ENCODE measurements at places on chromosomes 2 and 18.

DNA sequence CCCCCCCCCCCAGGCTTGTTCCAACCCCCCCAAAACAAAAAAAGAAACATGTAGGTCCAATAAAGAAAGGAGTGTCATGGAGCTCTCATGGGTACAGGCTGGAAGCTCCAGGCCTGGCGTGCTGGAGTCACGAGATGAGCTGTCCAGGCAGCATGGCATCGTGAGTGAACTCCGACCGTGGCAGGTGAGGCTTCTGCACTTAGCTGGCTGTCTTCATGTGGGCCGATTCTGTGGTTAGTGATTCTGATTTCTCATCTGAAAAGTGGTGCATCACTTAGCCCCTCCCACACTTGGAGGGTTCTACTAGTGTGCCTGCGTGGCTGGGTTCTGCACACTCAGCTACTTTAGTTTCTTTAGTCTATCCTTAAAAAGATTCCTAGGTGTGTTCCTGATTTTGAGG lies 126.4 kb upstream of the MGAT5 start:
- DNase-seq, result no peak

DNA sequence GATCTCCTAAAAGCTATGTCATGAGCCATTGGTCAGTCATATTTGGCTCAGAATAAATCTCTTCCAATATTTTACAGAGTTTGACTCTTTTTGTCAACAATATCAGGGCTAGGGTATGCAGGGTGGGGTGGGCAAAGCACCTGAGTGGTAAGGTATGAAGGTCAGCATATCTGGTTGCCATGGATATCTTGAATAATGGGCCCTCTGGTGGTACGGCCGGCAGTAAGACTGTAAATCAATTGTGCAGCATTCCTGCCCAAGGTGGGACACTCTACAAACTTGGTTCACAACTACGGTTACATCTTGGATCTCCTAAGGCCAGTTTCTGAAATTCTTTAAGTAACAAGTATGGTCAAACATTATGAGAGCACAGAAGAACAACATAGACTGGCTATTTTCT lies 119.6 kb downstream of the SPOPL start:
- no peak for DNase-seq

- no peak for DNase-seq
Observed at GRCh38 chr2:197433780-197434438, 919 bp downstream of the SF3B1 start.

DNA sequence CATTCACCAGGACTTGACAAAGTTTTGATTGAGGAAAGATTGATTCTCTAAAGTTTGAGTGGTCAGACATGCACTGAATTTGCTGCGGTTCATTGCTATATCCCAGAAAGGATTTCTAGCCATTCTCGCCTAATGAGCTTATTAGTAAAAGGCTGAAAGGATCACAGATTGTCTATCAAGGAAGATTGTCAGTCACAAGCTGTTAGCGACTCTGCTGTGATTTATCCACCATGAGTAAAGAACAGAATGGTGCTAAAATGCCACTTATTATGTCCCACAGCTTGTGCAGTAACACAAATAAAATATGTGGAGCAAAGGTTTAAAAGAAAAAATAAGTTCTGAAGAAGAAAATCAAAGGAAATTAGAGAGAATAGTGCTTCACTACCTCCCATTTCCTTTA lies 701.2 kb upstream of the CDH7 start:
- DNase-seq, result no peak

GRCh38 chr2:129091620-129092019 lies 773.0 kb upstream of the HS6ST1 start:
- DNase-seq, result no peak

- DNase-seq, result no peak
Observed at GRCh38 chr2:8235419-8235818, 446.4 kb upstream of the ID2 start.

DNA sequence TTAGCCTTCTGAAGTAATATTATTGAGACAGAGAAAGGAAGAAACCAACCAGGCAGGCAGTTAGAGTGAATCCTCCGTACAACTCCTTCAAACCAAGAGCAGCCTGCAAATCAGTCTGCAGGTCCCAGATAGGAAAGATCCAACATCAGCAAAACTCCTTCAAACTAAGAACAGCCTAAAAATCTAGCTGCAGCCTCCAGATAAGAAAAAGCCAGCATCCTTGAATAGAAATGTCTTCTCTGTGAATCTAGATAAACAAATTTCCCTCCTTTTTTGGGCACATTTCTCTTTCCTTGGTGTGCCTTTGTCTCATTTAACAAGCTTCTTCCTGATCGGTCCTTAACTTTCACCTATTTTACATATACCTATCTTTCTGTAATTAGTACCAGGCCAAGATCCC lies 1004.6 kb upstream of the TMEFF2 start:
- DNase-seq, result no peak

DNA sequence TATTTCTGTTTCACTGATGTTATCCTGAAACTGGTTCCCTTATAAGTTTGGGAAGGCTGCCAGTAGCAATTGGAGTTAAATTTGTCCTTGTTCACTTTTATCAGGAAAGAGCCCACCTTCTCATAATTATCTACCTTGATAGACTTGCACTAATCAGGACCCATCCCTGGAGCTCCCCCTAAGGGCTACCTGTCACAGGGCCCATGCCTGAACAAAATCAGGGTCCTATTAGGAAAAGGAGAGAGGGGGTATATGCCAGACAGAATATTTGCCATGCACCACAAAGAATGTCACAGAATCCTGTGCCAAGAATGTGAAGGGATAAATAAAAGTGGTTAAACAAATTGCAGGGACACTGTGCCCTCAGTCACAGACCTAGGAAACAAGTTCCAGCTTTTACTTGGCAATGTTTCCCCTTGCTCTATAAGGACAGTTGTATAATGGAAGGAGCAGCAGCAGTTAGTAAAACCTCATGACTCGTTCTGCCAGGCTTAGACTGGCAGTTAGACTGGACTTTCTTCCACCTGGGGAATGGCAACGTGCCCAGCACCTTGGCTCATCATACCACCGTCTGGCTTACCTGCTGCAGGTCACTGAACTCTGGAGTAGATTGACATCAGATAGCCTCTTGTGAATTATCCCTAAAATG lies 32.3 kb upstream of the VWC2L start:
- DNase-seq, result no peak

- DNase-seq, result no peak
Observed at GRCh38 chr2:233474308-233475160, 92.0 kb downstream of the USP40 start.

GRCh38 chr2:216574046-216574445 lies 59.2 kb upstream of the IGFBP2 start:
- no peak for DNase-seq

- DNase-seq, result no peak
Observed at GRCh38 chr2:150508497-150509137, 21.1 kb upstream of the RND3 start.

GRCh38 chr2:222738312-222738711 lies 66.9 kb downstream of the MOGAT1 start:
- no peak for DNase-seq

- DNase-seq, result no peak
Observed at GRCh38 chr18:80227472-80227871, 19.8 kb downstream of the PARD6G start.

DNA sequence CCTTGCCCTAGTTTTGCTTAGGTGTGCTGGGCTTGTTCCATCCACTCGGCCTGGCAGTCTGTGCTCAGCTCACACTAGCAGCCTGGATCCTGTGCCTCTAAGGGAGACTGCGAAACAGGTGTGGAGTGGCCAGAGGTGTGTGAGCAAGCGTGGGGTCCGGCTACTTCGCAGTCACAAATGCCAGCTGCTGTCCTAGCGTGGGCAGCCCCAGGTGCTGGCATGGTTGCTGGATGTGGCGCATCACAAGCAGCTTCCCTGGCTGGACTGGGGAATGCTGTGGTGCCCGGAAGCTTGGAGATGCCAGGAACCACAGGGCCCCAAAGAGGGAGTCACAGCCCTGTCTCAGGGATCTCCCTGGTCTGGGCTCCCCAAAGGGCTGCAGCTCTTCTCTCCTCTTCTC lies 119.0 kb upstream of the TMEFF2 start:
- no peak for DNase-seq

DNA sequence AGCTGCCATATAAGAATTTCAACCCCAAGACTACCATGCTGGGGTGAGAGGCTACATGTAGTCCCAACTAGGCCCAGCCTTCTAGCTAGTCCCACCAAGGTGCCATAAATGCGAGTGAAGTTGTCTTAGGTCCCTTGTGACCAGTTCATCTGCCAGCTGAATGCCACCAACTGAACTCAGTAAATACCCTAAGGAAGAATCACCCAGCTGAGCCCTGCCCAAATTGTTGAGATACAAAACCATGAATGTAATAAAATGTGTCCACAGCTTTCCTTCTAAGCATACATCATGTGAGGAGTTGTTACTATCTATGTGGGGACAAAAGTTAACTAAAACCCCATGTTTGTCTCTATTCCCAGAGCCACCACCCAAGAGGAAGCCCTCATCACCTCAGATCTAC lies 70.3 kb downstream of the THADA start:
- no peak for DNase-seq

- DNase-seq, result no peak
Observed at GRCh38 chr18:8611916-8612576, 2.8 kb downstream of the RAB12 start.

GRCh38 chr2:132667706-132668105 lies 2.3 kb downstream of the LYPD1 start:
- no peak for DNase-seq

DNA sequence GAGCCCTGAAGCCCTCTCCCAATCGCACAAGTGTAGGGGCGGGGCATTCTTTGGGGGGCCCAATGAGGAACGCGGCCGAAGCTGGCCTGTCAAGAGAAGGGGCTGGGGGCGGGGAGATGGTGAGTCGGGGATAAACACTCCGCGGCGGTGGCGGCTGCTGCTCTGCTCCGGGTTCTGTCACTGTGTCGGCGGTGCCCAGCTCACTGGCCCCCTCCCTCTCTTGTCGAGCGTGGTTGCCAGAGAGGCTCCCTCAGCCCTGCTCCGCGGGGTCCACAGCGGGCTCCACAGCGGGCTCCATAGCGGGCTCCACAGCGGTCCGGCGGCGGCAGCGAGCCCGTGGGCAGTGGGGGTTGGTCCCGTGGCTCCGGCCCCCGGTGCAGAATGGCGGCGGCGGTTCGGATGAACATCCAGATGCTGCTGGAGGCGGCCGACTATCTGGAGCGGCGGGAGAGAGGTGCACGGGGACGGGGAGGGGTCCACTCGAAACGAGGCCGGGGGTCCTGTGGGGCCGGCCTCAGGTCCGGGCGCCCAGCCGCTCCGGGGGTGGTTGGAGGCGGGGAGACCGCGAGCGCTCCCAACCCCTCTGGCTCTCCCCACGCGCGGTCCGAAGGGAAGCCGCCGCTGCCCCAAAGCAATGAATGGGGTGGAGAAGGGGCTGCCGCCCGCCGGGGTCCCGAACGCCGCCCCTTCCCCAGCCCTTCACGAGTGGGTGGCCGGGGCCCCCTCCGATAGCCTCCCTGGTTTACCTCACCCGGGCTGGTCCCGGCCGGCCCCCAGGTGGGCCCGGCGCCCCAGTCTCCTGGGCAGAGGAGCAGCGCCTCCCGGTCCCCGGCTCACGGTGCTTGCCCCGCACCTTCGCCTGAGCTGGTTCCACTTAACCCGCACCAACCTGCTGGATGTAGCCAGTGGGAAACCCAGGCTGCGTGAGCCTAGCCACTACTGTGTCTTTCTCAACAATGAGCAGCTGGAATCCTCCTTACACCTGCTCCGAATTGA lies at the start of gene MXD1:
TSS of gene MXD1 (plus strand) at position 160 of the 996 bp plus-strand sequence. CDS start at position 382, 222 bp downstream.
- DNase-seq, result no peak

- DNase-seq, result no peak
Observed at GRCh38 chr2:233492751-233493150, 73.8 kb downstream of the USP40 start.

- no peak for DNase-seq
Observed at GRCh38 chr18:31048216-31048615, 5.7 kb upstream of the DSC3 start.

DNA sequence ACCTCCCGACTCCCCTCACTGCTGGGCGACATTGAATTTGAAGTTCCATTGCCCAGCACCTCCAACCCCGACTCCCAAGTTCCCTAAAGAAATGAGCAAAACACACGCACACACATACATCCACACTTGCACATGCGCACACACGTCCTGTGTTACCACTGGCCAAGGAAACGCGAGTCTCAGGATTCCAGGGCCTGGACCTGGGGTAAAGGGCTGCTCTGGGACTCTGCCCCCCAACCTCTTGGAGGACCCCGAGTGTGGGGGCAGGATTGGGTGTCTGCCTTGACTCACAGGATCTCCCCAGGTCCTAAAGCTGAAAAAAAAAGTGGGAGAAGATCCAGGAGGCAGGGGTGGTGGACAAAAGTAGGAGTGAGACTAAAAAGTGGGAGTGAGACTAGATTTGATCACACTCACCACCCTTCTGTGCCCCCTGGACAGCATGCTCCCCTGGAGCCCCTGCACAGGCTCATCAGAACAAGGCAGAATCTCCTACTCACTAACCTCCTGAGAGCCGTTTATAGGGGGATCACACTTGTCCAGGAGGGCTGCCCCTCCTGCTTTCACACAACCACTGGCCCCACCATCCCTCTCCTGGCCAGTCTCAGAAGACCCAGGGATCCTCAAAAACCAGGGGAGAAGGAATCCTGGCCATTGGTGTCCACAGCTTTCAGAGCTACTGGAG lies 202.2 kb downstream of the TNS1 start:
- DNase-seq, result no peak

DNA sequence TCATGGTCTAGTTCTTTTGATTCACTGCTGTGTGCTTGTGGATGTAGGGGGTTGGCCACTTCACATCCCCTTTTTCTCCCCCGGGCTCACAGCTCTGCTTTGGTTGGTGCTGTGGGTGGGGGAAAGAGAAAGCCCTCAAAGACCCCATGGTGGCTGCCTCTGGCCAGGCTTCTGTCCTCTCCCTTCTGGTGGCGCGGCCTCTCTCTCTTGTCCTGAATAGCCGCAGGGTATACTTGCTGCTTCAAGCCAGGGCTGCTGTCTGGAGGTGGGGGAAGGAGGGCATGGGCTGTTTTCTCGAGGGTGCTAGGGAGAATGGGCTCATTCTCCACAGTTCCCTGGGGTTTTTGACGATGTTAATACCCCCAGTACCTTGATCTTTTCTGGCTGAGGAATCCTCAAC lies 53.9 kb downstream of the IL1R2 start:
- DNase-seq, result no peak

DNA sequence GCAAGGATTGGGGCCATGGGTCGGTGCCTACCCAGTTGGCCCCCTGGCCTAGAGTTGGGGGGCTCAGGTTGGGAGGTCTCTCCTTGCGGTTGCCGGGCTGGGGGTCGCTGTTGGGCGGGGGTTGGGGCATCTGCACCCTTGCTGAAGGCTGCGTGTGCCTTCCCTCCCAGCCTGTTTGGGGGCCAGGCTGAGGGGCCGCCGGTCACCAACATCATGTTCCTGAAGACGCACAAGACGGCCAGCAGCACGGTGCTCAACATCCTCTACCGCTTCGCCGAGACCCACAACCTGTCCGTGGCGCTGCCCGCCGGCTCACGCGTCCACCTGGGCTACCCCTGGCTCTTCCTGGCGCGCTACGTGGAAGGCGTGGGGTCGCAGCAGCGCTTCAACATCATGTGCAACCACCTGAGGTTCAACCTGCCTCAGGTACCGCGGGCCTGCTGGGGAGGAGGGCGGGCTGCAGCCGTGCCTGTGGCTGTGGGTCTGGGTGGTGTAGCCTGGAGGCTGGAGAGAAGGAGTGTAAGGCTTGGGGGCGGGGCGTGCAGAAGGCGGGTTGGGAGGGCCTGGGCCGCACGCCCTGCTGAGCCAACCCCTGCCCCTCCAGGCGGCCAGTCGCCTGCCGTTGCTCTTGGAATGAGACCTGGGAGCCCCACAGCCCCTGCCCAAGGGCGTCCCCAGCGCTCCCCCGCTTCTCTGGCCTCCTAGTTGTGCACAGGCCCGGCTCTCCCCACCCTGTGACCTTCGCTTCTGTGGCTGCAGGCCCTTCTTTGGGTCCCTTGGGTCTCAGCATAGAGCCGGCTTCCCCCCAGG lies 7.2 kb upstream of the NEU4 start:
- no peak for DNase-seq

All from SHP77 (cell line).